RCC 7860 (cell line): ENCODE measurements at places on chromosomes 11 and 22.
A peak's percentile ranks its signal among the peaks of the same experiment; 100 is the strongest.

DNA sequence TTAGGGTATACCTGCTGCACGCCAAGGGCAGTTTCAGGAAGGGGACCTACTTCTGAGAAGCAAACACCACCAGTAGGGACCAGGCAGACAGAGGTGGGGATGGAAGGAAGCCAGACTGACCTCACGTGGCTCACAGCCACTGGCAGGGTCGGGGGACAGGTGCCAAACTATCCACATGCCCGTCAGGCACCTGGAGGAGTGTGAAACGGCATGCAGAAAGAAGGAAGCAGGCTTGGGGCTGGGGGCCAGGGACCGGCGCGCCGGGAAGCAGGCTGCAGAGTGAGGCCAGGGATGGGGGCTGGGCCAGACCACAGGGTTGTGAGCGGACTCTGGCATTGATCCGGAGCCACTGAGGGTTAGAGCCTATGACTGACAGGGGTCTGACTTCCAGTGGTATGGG, 47.5 kb downstream of the CDKN1C start:
- DNase-seq, result no peak

- DNase-seq, result no peak
Measured at GRCh38 chr11:134015556-134015955, 53.3 kb upstream of the JAM3 start.

DNA sequence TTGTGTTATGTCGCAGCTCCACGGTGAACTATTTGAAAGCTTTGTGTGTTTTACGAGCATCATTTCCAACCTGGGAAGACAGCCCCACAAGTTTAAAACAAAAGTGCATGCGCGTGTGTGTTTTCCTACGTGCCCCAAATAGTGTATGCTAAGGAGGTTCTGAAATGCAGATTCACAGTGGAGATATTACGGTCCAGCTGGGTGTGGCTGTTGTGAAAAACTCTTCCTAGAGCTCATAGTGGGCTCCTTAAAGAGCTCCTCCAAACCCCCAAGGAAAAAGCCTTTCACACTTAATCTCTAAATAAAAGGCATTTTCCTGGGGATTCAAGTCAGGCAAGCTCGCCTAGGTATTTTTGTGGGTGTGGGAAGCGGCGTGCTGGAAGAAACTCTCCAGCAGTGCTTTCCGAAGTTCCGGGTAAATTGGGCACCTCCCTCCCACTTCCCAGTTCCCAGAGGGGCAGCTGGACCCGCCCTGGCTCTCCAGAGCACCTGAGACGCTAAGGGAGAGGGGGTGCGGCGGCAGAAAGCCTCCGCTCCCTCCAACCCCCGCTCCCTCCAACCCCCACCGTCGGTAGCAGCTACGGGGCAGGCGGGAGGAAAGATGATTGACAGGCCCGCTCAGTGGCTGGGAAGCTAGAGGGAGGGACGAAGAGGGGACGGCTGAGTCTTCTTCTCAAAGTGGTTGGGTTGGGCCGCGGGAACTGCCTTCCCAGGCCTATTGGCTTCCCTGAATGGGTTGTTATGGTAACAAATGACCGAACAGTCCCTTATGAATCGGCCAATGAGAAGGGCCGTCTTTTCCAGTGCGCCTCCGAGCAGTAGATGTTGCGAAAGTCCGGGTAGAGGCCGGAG, 561 bp upstream of the PCF11 start:
- peak; percentile 99 for DNase-seq

DNA sequence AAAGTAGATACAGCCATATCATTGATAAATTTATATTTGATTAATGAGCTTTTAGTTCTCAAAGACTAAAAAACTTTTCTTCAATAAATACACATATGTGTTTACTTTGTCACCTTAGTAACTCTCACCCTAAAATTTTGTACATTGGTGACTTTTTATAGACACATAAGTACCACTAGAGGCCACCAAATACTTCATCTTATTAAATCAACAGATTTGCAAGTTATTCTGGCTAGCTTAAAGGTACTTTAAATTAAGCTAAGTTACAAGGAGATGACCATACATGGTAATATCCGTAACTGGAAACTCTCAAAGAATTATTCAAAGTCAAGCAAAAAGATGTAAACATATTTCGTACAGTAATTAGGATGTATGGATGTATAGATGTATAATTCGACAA, 112.2 kb downstream of the SBF2 start:
- DNase-seq, result peak; percentile 47

DNA sequence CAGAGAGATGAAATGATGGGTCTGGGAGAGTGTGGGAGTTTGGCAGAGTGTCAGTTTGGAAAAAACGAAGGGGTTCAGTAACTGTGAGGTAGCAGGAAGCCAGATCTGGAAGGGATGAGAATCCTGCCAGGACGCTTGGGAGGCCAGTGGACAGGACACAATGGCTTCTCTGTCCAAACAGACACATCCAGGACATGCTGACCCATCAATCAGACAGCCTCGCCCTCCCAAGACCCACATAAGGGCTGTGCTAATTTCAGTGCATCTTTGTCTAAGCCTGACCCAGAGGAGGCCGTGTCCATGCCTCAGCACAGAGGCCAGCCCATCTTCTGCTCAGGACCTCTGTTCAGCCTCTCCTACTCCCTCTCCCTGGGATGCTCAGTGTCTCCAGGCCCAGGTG, 576.5 kb upstream of the B3GAT1 start:
- DNase-seq, result no peak

- DNase-seq, result no peak
Measured at GRCh38 chr11:28526406-28526751, 418.2 kb downstream of the METTL15 start.

- DNase-seq, result no peak
Measured at GRCh38 chr11:267491-267994, 10.7 kb upstream of the NLRP6 start.

DNA sequence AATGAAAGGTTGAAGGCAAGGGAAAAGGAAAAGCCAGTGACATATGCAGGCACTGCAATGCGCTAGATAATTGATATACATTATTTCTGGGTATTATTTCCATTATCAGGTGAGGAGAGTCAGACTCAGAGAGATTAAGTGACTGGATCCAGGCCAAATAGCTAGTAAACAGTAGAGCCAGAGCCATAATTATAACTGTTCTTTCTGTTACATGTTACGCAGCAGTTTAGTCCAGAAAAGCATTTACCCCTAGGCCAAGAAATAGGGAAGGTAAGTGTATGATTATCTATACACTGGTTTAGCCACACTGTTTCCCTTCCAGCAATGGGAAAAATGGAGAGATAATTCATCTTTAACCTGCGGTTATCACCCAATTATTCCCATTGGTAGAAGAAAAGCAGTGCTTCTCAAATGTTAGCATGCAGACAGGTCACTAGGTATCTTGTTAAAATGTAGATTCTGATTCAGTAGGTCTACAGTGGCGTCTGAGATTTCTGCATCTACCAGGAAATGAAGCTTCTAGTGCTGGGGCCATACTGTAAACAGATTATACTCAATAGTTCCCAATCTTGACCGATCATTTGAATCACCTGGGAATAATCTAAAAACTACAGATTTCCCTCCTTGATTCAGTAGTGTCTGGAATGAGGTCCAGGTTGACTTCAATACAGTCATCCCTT, 69.4 kb downstream of the RBFOX2 start:
- DNase-seq, result no peak

DNA sequence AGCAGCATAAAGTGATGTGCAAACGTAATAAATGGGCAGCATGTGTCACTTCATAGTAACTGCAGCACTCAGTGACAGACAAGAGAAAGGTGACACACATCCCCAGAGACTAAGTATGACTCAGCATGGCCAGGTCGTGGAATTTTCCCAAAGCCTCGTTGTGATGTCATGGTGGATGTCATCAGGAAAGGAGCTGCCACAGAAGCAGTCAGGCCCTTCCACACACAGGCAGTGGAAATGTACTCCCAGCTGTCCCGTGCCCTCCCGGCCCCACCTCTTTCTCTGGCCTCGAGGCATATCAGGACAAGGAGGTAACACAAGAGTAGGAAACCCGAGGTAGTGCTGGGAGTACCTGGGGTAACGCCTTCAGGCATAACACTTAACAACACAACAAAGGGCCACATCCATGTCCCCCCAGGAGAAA, 8.1 kb downstream of the PC start:
- DNase-seq, result peak; percentile 87
